Activated CD8-positive, alpha-beta memory T cell treated with anti-CD3 and anti-CD28 coated beads, Interleukin-2, amount 10 ng/mL, durations not matched to agents 7 days and 5 days (primary cell): ENCODE measurements at places on chromosomes 2 and 18. TPM values are rescaled to one million over a fixed set of nuclear protein-coding genes. Genes with fewer than 3 reads are reported as not detected.
A peak's percentile ranks its signal among the peaks of the same experiment; 100 is the strongest.

The FNDC4 gene
- not detected for total RNA-seq

The ABCG5 gene
- not detected for total RNA-seq

The TTC32 gene
- total RNA-seq, result 24.5 TPM

The TTC27 gene
- 17.0 TPM for total RNA-seq

The APOB gene
- total RNA-seq, result not detected

The EIF2AK2 gene
- total RNA-seq, result 175 TPM

The SPDYA gene
- total RNA-seq, result 1.6 TPM

The TLX2 gene
- 1.3 TPM for total RNA-seq

The RPRD1A gene
- 33.4 TPM for total RNA-seq

The PROC gene
- total RNA-seq, result 0.30 TPM

The SIGLEC15 gene
- not detected for total RNA-seq

The EVX2 gene
- not detected for total RNA-seq

The KIF1A gene
- 4.6 TPM for total RNA-seq

The CYP27A1 gene
- total RNA-seq, result not detected

The ODC1 gene
- total RNA-seq, result 80.3 TPM

The AAK1 gene
- 99.5 TPM for total RNA-seq

The SPHKAP gene
- not detected for total RNA-seq

The KIAA2012 gene
- total RNA-seq, result not detected

The UBXN2A gene
- total RNA-seq, result 13.1 TPM

DNA sequence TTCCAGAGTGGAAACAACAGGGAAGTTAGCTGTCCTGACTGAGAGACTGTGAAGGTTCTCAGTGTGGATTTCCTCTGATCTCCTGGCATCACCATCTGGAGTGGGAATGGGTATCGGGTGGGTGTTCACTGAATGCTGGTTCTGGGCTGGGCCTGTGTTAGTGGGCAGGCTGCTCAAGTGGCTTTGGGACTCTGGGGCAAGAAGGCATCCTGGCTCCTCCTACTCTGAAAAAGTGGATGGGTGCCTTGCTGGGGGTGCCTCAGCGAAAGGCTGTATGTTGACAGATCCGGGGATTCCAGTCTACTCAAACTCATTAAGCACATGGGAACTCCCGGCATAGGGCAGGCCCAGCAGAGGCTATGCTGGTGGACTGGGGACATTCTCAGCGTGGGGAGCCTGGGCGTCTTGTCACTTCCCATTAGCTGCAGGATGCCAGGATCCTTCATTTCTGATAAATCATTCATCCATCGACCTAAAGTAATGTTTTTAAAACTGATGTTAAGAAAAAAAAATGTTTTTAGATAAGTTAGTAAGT lies 27.5 kb upstream of the CHRNA1 start:
- no peak for DNase-seq

DNA sequence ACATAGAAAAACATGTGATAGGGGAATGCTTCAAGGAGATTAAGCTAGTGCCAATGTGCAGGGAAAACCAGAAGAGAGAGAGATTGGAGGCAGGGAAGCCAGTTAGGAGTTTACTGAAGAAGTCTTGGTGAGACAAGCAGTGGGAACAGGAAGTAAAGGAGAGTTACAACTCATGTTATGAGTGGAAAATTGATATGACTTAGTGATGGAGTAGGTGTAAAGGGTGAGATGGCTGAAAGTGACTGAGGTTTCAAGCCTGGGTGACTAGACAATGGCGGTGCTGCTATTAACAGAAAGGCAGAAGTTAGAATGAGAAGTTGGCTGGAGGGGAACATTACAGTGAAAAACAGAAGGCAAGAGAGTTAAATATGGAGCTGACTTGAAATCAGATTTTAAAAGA lies 16.5 kb downstream of the DOK1 start:
- no peak for DNase-seq

DNA sequence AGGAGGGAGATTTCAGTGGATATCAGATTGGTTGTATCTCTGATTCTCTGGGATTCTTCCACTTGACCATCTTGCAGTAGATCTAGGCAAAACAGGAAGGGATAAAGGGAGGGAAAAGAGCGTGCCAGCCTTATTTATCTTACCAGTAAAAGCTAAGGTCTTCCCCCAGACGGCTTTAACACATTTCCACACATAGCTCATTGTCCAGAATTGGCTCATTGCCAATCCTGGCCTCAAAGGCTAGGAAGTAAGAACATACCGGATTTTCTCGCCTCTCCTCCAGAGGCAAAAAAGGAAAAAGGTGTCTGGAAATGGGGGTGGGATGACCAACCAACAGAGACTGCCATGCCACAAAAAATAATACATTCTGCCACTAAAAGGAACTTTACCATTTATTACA lies 411.6 kb upstream of the NRP2 start:
- DNase-seq, result no peak

GRCh38 chr18:574149-574860 lies 5.9 kb upstream of the CETN1 start:
- DNase-seq, result no peak

DNA sequence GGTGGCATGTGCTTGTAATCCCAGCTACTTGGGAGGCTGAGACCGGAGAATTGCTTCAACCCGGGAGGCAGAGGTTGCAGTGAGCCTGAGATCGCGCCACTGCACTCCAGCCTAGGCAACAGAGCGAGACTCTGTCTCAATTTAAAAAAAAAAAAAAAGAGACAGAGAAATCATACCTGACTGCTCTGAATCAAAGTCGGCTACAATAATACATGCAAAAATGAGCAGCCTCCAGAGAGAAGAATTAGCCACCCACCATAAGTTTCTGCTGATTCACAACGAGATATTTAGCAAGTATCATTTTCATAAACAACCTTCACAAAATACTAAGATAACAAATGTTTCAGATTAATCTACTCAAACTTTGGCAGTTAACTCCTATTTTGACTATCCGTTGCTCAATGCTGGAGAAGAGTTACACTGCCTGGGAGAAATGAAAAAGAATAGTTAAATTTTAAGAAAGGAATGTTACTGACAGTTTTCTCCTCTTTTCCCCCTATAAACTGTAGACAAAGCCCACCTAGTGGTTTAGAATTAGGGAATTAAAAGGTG lies 1.5 kb downstream of the OSBPL1A start:
- DNase-seq, result no peak

DNA sequence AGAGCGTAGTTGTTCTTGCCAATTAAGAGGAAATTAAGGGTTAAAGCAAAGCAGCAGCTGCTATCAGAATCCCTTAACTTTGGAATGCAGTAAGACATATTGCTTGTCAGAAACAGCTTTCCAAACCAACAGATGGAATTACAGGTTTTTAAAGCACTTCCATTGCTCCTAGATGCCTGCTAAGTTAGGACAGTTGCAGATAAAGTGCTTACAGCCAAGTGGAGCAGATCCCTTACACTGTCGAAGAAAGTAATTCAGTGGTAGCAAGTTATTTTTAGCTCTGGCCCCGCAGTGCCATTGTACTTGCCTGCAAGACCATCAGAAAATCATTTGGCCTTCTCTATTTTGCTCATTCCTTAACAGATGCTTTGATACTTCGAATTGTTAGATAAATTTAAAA lies 5.4 kb downstream of the PDK1 start:
- DNase-seq, result no peak

DNA sequence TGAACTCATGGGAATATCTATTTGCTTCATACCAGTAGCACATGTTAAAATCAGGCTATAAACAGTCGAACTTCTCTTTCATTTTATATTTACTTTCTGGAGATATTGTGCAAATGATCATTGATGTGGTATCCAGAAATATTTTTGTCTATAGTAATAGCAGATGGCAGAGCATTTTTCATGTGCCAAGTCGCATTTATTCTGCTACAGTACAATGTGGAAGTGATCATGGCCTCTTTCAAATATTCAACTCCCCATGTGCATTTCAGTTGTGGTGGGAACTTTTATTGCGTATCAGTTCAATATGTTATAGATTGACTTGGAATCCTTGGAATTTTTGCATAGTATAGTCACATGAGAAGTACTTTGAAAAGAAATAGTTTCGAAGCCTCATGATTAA lies 57.4 kb downstream of the RHBDD1 start:
- DNase-seq, result no peak

GRCh38 chr2:230209422-230210051 lies 10.2 kb downstream of the SP110 start:
- DNase-seq, result no peak

GRCh38 chr2:188511346-188511745 lies 219.7 kb downstream of the GULP1 start:
- DNase-seq, result no peak

- DNase-seq, result no peak
Observed at GRCh38 chr2:171492664-171493063, 29.6 kb upstream of the CYBRD1 start.

- DNase-seq, result no peak
Observed at GRCh38 chr2:185433824-185434223, 304.8 kb upstream of the FSIP2 start.

- DNase-seq, result no peak
Observed at GRCh38 chr2:198863655-198864054, 594.1 kb downstream of the SATB2 start.

GRCh38 chr2:204030322-204030721 lies 93.8 kb downstream of the ICOS start:
- no peak for DNase-seq

DNA sequence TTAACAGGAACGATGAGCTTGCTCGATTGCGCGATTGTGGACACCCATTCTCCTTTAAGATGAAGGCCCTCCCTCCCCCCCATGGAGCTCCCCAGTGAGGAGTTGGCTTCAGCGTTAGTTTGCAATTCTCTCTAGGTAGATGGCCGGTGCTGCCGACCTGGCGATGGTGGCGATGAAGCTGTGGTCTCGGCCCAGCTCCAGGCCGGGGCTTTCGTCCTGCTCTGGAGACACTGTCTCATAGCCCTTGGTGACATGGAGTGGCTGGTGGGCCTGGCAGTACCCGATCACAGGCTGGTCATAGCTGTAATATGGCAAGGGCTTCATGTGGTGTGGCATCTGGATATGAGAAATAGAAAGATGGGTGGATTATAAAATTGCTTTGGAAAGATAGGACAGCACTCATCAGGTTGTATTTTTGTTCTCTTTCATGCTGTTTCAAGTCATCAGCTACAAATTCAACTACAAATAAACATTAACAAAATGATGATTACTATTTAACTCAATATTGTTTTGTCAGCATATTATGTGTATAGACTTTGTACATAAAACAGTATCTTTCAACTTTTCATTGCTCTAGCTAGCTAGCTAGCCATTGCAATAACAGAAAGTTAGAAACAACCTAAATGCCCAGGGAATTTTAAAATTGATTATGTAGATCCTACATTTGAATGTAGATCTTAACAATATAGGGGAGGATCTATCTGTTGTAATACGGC lies 773.4 kb downstream of the LRRTM4 start:
- DNase-seq, result no peak

GRCh38 chr2:10141736-10142639 lies 19.4 kb downstream of the RRM2 start:
- DNase-seq, result no peak

GRCh38 chr2:187215532-187216240 lies 232.4 kb downstream of the CALCRL start:
- no peak for DNase-seq

GRCh38 chr2:39852831-39853230 lies 73.8 kb upstream of the THUMPD2 start:
- no peak for DNase-seq

GRCh38 chr2:227606476-227606875 lies 7.8 kb downstream of the SCYGR2 start:
- DNase-seq, result no peak

- no peak for DNase-seq
Observed at GRCh38 chr2:225487878-225488416, 88.4 kb downstream of the NYAP2 start.

DNA sequence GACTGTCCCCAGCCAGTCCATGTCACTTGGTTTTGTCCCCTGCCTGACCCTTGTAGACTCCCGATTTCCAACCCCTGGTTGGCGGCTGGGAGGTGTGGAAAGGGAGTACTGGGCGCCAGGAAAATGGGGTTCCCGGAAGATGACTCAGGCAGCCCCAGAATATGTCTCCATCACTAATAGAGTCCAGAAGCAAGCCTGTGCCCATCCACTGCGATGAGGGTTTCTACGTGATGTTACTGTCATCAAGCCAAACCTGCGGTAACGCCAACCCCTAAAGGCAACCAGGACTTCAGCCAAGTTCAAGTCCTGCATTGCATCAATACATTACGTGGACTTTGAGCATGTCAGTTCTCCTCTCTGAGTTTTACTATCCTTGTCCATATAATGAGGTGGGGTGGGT lies 62.0 kb upstream of the TAF1B start:
- DNase-seq, result no peak

GRCh38 chr2:203656522-203657287 lies 49.7 kb upstream of the CD28 start:
- no peak for DNase-seq

- no peak for DNase-seq
Observed at GRCh38 chr2:106126295-106126694, 67.8 kb downstream of the UXS1 start.

DNA sequence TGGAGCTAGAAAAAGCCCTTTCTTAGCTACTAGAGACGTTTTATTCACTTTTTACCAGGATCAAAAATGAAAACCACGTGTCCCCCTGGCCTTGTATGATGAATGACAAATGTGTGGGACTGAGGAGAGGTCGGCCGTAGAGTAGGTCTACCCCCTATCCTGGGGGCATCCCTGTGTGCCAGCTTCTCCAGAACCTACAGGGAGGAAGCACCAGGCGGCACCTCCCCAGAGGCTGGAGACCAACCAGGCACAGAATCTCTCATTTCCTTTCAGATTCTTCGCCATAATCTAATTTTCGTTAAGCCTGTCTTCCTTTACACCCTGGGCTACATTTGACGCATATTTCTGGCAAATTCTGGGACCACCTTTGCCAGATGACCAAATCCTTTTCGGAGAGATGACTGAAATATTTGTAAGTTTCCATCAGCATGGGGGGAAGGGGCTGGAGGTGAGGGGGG lies 15.9 kb downstream of the TWIST2 start:
- DNase-seq, result peak; percentile 29

- no peak for DNase-seq
Observed at GRCh38 chr2:241091734-241092445, 10.2 kb downstream of the MTERF4 start.

DNA sequence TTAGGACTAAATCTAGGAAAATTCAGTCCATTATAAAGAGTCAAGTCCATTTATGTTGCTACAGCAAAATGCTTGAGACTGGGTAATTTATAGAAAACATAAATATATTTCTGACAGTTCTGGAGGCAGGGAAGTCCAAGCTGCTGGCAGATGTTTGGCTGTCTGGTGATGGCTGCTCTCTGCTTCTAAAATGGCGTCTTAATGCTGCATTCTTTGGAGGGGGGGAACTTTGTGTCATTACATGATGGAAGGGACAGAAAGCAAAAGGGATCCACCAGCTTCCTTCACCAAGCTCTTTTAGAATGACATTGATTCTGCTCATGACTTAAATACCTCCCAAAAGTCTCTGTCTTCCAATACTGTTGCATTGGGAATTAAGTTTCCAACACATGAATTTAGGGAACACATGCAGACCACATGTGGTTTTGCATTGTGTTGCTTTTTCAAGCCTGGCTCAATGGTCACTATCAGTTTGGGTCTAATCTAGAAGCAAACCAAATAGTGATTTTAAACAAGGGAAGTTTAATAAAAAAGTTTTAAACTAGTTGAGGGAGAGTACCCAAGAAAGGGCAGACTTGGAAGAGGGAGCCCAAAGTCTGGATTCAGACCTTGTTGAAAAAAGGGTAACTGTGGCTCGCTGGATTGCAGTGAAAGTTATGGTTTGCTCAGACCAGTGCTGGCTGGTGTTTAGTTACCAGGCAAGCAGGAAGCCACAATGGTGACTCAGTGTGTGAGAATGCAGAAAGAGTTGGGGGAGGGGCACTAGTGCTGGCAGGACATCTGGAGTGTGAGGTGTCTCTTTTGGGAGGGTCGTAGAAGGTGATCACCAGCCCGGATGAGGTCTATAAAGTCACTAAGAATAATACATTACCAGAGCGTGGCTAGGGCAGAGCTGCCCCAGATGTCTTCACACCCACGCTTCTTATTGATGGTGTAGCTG lies 30.8 kb downstream of the C18orf54 start:
- DNase-seq, result peak; percentile 80

GRCh38 chr2:72144274-72144631 lies 3.4 kb downstream of the CYP26B1 start:
- DNase-seq, result no peak
